Right ventricle myocardium superior (tissue), 1 donor: ENCODE measurements at places on chromosomes 7 and 10. TPM values are rescaled to one million over a fixed set of nuclear protein-coding genes. Genes with fewer than 3 reads are reported as not detected.

The KCNH2 gene
- total RNA-seq, result 88.9 TPM

The FOXI2 gene
- total RNA-seq, result not detected

The ANKRD1 gene
- total RNA-seq, result 1,733 TPM

The RASA4 gene
- total RNA-seq, result 16.6 TPM

- no peak for DNase-seq
Measured at GRCh38 chr7:31258391-31258790, 82.1 kb downstream of the NEUROD6 start.

- peak; percentile 52 for DNase-seq
Measured at GRCh38 chr7:129308047-129308446, 83.2 kb downstream of the AHCYL2 start.

DNA sequence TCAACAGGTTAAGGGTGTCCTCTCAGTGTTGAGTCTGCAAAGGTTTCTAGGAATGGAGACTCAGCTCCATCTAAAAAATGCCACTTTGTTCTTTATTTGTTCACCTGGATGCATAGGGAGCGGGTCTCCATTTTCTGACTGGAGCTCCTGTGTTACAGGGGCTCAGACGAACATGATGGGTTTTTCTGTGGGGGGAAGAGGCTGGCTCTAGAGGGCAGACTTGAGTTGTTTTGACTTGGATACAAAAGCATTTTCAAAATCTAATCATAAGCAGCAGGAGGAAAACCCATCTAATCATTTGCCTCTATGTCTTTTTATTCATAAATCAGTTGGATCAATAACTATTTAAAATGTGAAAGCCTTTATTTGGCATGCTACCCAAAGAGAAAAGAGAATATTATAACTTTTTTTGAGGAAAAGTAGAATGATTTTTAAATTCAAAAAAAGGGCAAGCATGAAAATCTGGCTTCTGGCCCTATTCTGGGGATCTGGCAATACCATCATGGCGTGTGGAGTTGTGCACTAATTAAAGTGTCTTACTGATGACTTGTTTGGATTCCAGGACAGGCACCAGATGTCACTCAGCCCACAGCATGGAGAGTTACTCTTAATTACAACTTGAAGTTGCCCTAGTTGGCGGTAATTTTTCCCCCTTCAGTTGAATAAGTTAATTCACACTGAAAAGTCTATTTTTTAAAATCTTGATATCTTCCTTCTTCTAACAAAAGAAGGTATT is 594.9 kb downstream of the REEP3 start:
- DNase-seq, result no peak

- DNase-seq, result no peak
Measured at GRCh38 chr10:114911052-114911711, 26.8 kb upstream of the TRUB1 start.

GRCh38 chr10:119233821-119234220 is 26.4 kb downstream of the GRK5 start:
- DNase-seq, result no peak
